ENCODE measurements at places on chromosomes 7 and 10.
A peak's percentile ranks its signal among the peaks of the same experiment; 100 is the strongest.

- DNase-seq, result no peak
These were observed 40.4 kb upstream of the OPN4 start for GRCh38 chr10:86613905-86614304.

- no peak for DNase-seq
These were observed 23.8 kb upstream of the AHR start for GRCh38 chr7:17274551-17275245.

DNA sequence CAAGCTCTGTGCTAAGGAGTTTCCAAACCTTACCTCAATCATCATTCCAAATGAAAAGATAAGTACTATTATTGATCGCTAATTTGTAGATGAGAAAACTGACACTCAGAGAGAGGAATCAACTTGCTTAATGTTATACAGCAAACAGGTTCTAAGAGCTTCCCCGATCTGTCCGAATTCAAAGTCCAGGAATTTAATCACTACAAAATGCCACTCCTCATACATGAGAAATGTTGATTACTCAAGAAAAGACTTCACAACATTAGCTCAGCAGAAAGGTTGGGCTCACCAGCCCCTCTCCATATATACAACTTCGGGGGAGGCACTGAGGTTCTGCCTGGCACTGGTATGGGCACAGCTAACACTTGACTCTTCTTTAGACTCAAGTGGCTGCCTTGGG, 80.7 kb downstream of the SLC16A9 start:
- DNase-seq, result no peak

- DNase-seq, result no peak
These were observed 70.2 kb upstream of the PPP2R2D start for GRCh38 chr10:131830446-131831130.

DNA sequence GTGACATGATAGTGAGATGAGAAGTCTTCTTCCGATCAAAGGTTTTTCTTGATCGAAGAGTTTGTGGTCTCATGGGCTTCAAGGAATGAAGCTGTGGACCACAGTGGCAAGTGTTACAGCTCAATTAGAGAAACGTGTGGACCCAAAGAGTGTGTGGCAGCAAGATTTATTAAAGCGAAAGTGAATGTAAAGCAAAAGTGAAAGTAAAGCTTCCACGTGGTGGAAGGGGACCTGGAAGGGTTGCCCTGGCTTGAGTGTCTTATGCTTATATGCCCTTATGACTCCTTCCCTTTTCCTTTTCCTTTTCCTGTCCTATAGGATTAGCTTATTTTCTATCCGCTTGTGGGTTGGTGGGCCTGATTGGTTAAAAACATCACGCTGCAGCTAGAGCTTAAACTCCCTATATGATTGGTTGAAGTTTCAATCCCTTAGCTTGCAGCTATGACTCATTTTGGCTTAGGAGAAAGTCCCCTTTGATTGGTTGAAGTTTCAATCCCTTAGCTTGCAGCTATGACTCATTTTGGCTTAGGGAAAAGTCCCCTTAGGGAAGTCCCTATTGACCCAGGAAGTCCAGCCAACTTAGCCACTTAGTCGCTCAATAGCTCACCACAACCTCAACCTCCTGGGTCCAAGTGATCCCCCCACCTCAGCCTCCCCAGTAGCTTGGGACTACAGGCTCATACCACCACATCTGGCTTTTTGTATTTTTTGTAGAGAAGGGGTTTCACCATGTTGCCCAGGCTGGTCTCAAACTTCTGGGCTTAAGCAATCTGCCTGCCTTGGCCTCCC, 34.7 kb downstream of the MRPS24 start:
- peak; percentile 33 for DNase-seq

DNA sequence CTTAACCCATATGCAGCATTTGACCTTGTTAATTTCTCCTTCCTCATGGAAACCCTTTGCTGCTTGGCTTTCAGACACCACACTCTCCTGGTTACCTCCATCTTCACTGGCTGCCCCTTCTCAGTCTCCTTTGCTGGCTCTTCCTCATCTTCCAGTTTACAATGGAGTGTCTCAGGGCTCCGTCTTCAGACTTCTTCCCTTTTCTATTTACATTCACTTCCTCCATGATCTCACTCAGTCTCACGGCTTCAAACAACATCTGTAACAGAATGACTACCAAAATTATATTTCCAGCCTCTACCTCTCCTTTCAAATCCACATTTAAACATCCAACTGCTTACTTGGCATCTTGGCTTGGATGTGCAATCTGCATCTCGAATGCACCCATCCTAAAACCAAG, 140.4 kb downstream of the DKK1 start:
- DNase-seq, result no peak

DNA sequence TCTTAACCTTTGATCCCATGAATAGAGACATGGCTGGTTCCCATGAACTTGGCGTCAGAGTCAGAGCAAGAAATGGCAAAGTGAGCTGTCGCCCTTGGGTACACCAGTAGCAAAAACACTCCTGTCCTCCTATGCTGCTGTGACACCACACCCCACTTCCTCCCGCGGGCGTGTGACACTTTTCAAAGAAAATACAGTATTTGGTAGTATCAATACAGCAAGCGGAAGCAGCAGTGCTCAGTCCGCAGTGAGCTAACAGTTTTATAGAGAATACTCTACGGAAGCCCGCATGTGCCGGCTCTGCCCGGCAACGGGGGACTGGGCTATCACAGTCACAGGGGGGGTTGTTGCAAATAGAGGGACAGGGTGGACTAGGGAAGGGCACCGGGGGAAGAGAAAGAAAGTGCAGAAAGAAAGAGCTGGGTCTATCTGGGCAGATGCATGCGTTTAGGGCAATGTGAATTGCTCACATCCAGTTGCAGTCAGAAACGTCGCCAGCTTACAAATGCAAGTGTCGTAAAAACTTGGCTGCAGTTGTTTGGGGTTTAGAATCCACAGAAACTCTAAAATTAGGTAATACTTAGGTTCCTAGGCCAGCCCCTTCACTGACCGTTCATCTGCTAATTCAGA, 49.8 kb downstream of the PRKCQ start:
- peak; percentile 52 for DNase-seq

- no peak for DNase-seq
These were observed 50.1 kb downstream of the ARHGAP12 start for GRCh38 chr10:31878486-31878885.

GRCh38 chr10:48564466-48565160, 40.3 kb downstream of the ARHGAP22 start:
- no peak for DNase-seq

DNA sequence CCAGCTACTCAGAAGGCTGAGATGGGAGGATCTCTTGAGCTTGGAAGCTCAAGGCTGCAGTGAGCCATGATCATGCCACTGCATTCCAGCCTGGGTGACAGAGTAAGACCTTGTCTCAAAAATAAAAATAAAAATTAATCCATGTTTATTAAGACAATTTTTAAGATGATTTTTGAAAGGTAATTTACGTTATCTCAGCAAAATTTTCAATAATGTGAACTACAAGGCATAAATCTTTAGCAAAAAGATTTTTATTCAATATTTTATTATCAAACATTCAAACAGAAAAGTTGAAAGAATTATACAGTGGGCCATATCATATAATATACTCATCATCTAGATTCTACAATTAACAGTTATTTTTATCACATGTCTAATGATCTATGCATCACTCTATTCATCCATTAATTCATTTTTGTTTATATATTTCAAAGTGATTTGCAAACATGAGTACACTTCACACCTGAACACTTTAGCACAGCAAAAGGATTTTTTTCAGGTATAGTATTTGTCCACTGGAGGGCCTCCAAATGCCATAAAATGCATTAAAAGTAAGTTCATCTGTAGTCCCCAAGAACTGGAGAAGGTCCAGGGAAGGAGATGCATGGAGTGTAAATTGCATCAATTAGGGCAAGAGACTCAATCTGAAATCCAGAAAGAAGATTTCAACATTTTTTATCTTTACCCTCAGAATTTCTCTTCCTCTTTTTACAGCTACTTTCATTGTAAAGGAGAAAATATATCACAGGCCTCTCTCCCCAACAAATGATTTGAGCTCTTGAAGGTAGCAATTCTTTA, 38.6 kb upstream of the RSBN1L start:
- no peak for DNase-seq

- DNase-seq, result no peak
These were observed 93.0 kb downstream of the HGF start for GRCh38 chr7:81676813-81677212.

DNA sequence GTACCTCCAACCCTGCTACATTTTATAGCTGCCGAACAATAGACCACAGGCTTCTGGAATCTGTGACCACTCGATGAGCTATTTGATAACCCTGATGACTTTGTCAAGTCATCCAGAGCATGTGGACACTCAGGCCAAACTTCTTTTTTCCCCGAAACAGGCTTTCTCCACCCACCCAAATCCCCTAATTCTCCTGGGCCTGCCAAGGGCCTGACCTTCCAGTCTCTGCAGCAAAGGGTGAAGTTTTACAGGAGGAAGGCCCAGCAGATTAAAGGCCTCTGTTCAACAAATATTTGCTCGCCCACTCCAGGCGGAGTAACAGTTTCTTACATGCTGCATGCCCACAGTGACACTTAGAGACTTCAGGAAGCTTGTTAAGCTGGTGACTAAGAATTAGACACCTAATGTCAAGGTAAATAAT, 2.0 kb downstream of the JCAD start:
- no peak for DNase-seq

DNA sequence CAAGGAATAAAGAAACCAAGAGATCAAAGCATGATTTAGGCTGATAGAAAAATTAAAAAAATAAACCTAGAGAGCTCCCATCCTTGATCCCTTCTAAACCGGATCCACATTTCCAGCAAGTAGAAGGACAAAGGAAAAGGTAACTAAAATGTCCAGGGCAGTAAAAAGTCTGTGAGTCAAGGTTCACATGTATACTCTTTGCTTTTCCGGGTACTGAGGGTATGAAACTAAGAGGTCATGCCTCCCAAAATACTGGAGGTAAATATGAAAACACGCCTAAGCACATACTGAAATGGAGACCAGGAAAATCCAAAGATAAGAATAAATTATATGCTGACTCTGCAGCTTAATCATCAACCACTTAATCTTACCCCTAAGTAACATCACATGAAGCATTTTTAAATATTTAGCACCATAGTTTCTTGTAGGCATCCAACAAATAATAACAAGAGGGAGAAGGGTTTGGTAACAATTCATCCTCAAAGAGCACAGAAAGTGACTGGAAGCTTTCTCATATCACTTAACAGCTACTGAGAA, 35.4 kb downstream of the JAZF1 start:
- no peak for DNase-seq

DNA sequence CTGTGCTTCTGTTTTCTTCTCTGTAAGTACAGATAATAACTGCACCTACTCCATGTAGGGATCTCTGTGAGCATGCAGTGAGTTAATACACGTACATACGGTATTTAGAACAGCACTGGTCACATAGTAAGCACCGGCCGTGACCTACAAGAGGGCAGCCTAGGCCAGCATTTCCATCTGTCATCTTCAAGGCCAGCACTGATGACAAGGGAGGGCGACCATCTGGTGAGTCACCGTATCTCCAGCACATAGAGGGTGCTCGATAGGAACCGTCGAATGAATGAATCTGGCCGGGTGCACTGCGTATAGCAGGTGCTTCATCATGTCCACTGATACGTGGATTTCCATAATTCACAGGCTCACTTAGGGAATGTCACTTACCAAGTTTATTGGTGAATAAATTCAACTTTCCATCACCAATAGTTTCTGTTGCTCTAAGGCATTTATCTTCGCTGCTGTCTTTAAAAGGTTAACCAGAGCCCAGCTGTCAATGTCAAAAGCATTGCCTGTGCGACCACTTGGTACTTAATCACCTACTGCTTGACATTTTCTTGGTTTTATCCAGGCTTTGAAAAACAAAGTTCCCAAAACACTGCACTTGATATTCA, 8.3 kb downstream of the NOD1 start:
- no peak for DNase-seq

DNA sequence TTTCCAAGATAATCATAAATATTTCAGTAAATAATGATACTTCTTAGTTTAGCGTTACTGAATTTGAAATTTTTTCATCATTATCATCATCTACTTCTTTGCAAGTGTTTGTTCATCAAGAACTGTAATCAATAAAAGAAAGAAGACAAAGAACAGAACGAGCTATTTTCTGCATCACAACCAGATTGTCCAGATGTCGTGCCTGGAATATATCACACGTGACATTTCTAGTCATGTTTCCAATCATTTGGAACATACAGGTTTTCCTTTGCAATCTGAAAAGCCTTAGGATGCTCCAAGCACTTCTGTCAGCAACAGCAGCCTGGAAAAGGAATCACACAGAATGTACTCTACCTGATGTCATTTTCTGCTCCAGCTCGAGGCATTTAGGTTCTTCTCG, 107.4 kb downstream of the FAM107B start:
- no peak for DNase-seq
